ENCODE measurements at places on chromosomes 6 and 20.

- DNase-seq: no peak
Observed at GRCh38 chr6:13581700-13582229, 7.4 kb downstream of the SIRT5 start.

DNA sequence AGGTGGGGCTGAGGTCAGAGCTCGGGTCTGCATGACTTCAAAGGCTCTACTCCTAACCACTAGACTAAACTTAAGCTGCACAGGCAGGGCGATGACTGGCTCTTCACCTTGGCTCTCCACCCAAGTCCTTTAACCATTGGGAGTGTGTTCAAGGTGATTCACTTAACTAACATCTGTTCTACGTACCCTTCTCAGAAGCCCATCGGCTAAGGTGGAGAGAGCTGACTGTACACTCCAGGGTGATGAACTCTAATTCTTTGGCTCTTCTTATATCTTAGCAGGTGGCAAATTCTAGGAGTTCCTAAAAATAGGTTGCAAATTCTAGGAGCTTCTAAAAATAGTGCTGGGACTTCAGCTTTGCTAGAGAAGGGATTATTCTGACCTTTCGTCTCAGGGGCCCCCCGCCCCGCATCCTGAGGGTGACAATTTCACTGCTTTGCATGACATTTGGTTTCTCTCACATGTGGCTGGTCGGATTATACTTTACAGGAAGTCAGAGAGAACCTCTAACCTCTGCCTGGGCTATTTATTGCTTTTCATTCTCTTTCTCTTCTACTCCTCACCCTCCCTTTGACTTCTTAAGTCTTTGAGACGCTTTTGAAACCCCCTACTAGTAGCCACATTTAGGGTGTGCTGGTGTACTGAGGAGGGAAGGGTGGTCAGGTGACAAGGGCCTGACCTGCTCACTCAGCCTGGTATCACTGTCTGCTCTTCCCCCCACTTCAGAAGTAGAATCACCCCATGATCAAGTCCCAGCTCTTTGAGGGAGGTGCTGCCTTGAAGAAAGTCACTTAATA is 55.5 kb downstream of the PRDM1 start:
- no peak for DNase-seq

DNA sequence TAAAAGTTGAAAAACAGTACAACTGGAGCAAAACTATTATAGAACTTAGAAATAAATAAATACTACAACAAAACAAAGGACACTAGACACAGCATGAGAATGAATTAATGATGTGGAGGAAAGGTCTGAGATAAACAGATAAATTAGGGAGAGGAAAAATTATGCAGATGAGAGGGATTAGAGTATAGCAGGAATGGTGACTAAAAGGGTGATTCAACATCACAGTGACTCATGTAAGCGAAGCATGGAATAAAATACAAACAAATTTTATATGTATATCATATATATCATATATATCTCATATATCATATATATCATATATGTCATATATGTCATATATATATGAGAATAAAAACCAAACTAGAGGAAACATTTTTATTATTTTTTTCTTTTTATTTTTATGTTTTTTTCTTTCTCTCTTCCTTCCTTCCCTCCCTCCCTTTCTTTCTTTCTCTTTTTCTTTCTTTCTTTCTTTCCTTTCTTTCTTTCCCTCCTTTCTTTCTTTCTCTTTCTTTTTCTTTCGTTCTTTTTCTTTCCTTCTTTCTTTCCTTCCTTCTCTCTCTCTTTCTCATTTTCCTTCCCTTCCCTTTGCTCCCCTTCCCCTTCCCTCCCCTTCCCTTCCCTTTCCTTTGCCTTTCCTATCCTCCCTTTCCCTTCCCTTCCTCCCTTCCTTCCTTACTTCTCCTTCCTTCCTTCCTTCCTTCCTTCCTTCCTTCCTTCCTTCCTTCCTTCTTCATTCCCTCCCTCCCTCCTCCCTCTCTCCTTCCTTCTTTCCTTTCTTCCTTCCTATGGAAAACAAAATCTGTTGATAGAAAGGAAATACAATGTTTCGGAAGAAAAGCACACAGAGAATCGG is 1014.6 kb downstream of the GRIK2 start:
- no peak for DNase-seq

DNA sequence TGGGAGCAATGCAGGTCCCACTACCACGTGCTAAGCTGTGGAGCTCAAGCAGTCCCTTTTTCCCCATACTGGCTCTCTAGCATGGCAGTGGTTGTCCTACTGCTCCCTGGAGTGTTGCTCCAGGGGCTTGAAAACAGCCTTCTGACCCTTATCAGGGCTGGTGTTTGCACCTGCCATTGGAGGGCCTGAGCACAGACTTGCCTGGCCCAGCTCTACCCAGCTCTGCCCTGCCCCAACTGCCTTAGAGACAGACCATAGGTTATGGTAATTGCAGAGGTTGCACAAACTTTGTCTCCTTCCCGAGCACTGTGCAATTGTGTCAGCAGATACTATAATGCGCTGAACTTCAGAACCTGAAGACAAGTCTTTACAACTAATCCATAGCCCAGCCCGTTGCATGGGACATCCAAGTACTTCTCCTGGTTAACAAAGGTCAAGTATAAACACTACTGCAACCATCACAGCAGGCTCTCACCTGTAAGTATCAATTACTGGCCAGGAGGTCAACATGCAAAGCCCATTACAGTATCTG is 58.7 kb downstream of the PDSS2 start:
- no peak for DNase-seq

- no peak for DNase-seq
Observed at GRCh38 chr6:139639507-139639906, 265.1 kb upstream of the CITED2 start.

DNA sequence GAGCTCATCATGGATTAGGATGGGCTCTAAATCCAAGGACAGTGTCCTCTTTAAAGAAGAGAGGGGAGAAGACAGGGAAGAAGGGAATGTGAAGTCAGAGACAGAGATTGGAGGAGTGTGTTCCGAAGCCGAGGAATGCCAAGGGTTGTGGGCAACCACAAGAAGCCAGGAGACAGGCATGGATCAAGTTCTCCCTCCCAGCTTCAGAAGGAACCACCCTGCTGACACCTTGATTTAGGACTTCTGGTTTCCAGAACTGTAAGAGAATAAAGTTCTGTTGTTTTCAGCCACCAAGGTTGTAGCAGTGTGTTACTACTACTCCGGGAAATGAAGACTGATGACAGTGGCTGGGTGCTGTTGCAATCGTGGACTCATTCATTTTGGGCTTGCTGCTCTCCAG is 120.1 kb downstream of the RPS12 start:
- DNase-seq: no peak

DNA sequence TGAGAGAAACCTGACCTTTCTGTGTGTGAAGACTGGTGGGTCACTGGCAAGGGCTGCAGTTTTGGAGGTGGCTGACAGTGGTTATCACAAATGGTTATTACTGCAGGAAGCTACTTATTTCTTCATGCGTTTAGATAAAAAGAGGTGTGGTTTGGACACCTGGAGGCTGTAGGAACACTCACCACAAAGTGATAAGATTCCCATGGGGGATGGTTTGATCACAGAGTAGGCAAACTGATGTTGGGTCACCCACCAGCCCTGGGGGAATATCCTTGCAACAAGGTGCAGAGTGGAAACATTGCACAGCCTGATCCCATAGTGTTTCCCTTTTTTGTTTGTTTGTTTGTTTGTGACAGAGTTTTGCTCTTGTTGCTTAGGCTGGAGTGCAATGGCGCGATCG is 33.9 kb upstream of the RNGTT start:
- no peak for DNase-seq

DNA sequence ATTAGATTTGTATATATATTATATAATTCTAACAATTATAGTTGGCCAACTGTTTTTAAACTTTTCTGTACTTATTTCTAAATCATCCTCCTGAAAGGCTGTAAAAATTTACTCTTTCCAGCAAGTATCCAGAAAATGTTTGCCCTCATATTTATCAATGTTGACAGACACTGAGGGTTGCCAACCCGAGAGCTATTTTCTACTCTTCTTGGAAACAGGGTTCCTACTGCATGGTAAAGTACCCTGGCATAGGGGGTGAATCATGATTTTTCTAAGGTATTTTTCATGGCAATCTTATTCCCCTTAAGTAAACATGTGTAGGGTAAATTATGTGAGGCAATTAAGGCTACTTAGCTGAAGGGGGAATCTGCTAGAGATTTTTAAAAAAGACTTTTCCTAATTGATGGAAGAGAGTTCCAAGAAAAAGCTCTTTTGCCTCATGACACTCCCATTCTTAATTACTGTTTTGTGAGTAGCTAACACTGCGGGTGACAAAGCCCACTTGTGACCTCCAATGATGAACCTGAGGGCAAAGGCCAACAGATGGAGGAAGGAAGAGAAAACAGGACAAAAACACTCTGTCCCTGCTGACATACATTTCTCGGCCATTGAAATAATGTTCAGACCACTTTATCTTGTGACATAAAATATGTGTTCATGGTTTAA is 37.9 kb downstream of the GPX5 start:
- DNase-seq: no peak

GRCh38 chr20:1108437-1108920 is 9.9 kb upstream of the PSMF1 start:
- DNase-seq: peak; percentile 24

GRCh38 chr6:73285674-73286283 is 22.8 kb upstream of the KHDC1 start:
- DNase-seq: no peak
